Osteocyte (in vitro differentiated cells): ENCODE measurements at places on chromosomes 5 and 9. TPM values are rescaled to one million over a fixed set of nuclear protein-coding genes. Genes with fewer than 3 reads are reported as not detected.
A peak's percentile ranks its signal among the peaks of the same experiment; 100 is the strongest.

Gene LHFPL2
- 110 and 113 TPM in 2 replicates for total RNA-seq

Gene LURAP1L
- 46.3 and 49.8 TPM in 2 replicates for total RNA-seq

Gene ZFP37
- total RNA-seq, result 5.9 and 7.0 TPM in 2 replicates

Gene MARCOL
- not detected in 2 replicates for total RNA-seq

Gene ALG2
- 33.0 and 34.8 TPM in 2 replicates for total RNA-seq

Gene GAPT
- not detected in 2 replicates for total RNA-seq

Gene C5orf52
- not detected in 2 replicates for total RNA-seq

Gene N4BP3
- 0.55 and 0.64 TPM in 2 replicates for total RNA-seq

Gene GHR
- total RNA-seq, result 2.3 and 2.7 TPM in 2 replicates

Gene CENPP
- total RNA-seq, result 11.6 and 13.1 TPM in 2 replicates

DNA sequence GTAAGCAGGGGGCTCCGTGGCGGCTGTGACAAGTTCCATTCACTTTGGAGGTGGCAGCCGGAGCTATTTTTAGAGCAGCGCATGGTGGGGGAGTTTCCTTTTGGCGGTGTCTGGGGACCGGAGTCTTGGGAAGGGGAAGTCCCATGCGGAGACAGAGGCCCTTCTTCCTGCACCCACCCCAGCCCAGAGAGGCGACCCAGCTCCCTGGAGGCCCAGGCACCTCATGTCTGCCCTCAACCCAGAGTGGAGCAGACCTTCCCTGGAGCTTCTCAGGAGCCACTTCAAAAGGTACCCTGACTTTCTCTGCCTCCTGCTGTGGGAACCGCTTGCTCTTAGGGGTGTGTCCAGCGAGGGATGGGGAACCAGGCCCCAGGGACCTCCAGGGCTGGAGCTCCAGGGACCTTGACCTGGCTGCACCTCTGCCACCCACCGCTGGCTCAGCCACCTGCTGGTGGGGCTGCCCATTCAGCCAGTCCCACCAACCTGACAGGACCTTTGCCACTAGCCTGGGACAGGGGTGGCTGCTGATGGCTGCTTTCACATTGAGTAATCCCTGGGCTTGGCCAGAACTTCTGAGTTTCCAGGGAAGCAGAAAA, 34.1 kb downstream of the NEK6 start:
- peaks cover 11% of the 10 kb centered on the region for H3K36me3 ChIP-seq
- H3K4me3 ChIP-seq, result no peak overlapping the region
- no peak for DNase-seq
- H3K4me1 ChIP-seq, result peaks cover 84% of the 10 kb centered on the region

DNA sequence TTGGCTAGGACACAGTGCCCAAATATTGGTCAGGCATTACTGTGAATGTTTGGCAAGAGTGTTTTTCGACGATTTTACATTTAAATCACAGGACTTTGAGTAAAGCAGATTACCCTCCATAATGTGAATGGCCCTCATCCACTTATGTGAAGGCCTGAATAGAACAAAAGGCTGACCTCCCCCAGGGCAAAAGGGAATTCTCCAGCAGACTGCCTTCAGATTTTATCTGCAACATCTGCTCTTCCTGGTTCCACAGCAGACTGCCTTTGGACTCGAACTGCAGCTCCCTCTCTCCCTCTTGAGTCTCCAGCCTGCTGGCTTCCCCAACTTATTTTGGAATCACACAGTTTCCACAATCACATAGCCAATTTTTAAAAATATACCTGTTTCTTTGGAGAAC, 7.1 kb upstream of the TMEM215 start:
- peaks cover 32% of the 10 kb centered on the region for H3K27me3 ChIP-seq
- no peaks in the 10 kb centered on the region for H3K4me1 ChIP-seq
- DNase-seq, result no peak
- H3K4me3 ChIP-seq, result no peak overlapping the region
- H3K36me3 ChIP-seq, result no peaks in the 10 kb centered on the region

DNA sequence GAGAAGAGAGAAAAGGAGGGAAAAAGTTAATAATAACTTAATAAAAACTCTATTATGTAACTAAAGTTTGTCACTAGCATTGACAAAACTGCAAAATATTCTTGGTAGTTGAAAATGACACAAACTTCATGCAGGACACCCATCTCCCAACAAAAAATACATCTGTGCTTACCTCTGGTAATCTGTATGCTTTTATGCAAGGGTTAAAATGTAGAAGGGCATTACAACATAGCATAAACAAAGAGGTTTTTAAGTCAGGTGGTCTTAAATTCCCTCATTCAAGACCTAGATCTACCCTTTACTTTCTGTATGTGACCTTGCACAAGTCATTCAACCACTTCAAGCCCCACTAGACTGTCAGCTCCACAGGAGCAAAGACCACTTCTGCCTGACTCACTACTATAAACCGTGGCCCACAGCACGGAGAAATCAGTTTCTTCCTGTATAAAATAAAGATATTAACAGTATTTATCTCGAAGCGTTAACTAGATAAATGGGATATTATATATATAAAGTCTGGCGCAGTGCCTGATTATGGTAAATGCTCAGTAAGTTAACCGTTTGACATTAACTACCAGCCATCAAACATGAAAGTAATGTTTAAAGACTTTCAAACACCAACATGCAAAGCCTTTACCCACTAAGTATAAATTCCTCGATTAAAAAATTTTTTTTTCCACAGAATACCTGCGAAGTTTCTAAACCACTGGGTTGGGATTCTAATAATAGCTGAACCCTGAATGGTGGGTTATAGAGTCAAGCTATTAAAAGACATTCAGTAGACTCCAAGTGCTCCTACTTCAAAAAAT, 2.0 kb downstream of the FBXL17 start:
- peaks cover 19% of the 10 kb centered on the region for H3K36me3 ChIP-seq
- no peak for DNase-seq
- H3K27me3 ChIP-seq, result no peaks in the 10 kb centered on the region
- peak overlapping the region; percentile 87 for H3K4me3 ChIP-seq
- peaks cover 28% of the 10 kb centered on the region for H3K4me1 ChIP-seq

DNA sequence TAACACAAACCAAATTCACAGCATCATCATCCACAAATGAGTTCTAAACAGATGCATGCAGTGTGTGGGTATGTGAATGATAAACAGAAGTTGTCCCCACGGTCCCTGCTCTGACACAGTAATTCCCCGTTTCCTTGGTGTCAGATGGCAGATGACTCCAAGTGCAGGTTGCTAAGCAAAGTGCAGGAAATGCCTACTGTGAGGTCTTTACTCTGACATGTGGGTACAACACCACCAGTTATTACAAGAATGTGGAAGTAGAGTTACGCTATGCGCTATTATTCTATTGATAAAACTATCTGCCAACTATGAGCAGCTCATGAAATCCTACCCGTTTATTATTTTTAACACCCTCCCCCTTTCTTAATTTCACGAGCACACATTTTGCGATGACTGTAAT, 448.9 kb downstream of the BNC2 start:
- no peak for DNase-seq
- no peaks in the 10 kb centered on the region for H3K27me3 ChIP-seq
- peaks cover 64% of the 10 kb centered on the region for H3K4me1 ChIP-seq
- peak overlapping the region; percentile 55 for H3K4me3 ChIP-seq

GRCh38 chr5:89470658-89471057, 587.7 kb upstream of the MEF2C start:
- no peak overlapping the region for H3K27ac ChIP-seq
- H3K36me3 ChIP-seq, result no peaks in the 10 kb centered on the region
- peaks cover 12% of the 10 kb centered on the region for H3K4me1 ChIP-seq
- H3K27me3 ChIP-seq, result no peaks in the 10 kb centered on the region
- DNase-seq, result no peak

GRCh38 chr5:175092691-175093090, 351.3 kb downstream of the DRD1 start:
- no peaks in the 10 kb centered on the region for H3K36me3 ChIP-seq
- no peak overlapping the region for H3K27ac ChIP-seq
- no peaks in the 10 kb centered on the region for H3K4me1 ChIP-seq
- H3K4me3 ChIP-seq, result no peak overlapping the region
- no peaks in the 10 kb centered on the region for H3K27me3 ChIP-seq

GRCh38 chr5:172102913-172103626, 85.0 kb downstream of the STK10 start:
- H3K4me3 ChIP-seq, result peak overlapping the region; percentile 51
- H3K4me1 ChIP-seq, result peaks cover 69% of the 10 kb centered on the region
- H3K27ac ChIP-seq, result peak overlapping the region; percentile 94
- H3K36me3 ChIP-seq, result peaks cover 13% of the 10 kb centered on the region

DNA sequence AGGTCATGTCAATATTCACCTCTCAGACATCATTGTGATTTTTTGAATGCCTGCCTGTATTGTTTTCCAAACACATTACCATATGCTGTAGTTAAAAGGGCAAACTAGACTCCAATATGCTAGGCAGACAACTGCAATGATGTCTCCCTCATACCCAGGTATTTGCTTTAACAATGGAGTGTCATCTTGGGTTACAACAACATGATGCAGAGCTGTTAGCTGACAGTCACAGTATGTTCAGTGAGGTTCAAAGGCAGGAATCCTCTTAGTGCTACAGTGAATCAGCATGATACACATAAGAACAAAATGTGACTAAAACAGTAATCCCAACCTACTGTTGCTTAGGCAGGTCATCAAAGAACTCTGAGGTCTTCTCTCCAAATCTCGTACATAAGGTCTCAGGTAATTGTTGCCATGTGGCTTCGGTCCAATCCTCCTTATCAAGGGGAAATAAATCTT, 24.0 kb downstream of the OR1J1 start:
- peaks cover 38% of the 10 kb centered on the region for H3K27me3 ChIP-seq
- no peak overlapping the region for H3K27ac ChIP-seq
- H3K4me3 ChIP-seq, result no peak overlapping the region
- no peak for DNase-seq
- H3K4me1 ChIP-seq, result peaks cover 2% of the 10 kb centered on the region

- no peaks in the 10 kb centered on the region for H3K27me3 ChIP-seq
- H3K4me1 ChIP-seq, result no peaks in the 10 kb centered on the region
- no peaks in the 10 kb centered on the region for H3K36me3 ChIP-seq
- no peak overlapping the region for H3K4me3 ChIP-seq
- H3K27ac ChIP-seq, result no peak overlapping the region
Measured at GRCh38 chr5:101897914-101898313, 398.2 kb downstream of the SLCO4C1 start.

GRCh38 chr9:89721176-89721700, 116.4 kb downstream of the GADD45G start:
- no peaks in the 10 kb centered on the region for H3K36me3 ChIP-seq
- DNase-seq, result no peak
- H3K27ac ChIP-seq, result no peak overlapping the region
- H3K4me1 ChIP-seq, result no peaks in the 10 kb centered on the region
- H3K27me3 ChIP-seq, result no peaks in the 10 kb centered on the region
- no peak overlapping the region for H3K4me3 ChIP-seq

GRCh38 chr9:12681620-12682019, 11.6 kb upstream of the TYRP1 start:
- H3K27me3 ChIP-seq, result no peaks in the 10 kb centered on the region
- H3K4me3 ChIP-seq, result no peak overlapping the region
- H3K4me1 ChIP-seq, result peaks cover 36% of the 10 kb centered on the region

DNA sequence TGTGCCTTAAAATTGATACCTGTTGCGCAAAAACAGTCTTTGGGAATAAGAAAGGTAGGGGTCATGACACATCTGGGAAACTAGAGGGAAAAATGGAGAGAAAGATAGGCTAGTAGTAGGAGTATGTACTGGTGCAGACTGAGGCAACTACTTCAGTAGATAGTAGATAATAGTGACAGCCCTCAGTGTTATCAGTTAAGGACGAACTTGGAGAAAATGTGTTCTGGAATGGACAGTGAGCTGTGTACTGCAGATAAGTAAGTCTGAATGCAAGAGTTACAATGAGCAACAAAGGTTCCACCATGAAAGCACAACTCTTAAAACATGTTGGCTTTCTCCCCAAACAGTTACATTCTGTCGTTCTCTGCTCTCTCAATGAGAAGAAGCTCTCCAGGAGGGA, 6.5 kb upstream of the INSL6 start:
- H3K4me3 ChIP-seq, result no peak overlapping the region
- DNase-seq, result no peak
- no peaks in the 10 kb centered on the region for H3K4me1 ChIP-seq
- no peak overlapping the region for H3K27ac ChIP-seq
- no peaks in the 10 kb centered on the region for H3K36me3 ChIP-seq

DNA sequence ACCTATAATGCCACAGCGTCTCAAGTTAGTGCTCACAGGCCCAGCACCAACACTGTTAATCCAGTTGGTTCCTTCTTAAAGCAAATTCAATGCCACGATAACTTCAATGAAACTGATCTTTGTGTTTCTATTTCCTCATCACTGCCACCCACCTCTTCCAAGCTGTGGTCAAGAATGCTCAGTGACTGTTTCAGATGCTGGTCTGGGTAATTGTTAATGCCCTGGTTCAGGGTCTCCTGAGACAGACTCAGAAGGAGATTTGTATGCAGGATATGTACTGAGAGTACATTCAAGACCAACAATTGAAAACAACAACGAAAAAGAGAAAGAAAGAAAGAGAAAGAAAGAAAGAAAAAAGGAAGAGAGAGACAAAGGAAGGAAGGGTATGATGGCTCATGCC, 505.3 kb downstream of the TLE4 start:
- no peak overlapping the region for H3K27ac ChIP-seq
- H3K4me1 ChIP-seq, result peaks cover 18% of the 10 kb centered on the region
- H3K27me3 ChIP-seq, result no peaks in the 10 kb centered on the region

DNA sequence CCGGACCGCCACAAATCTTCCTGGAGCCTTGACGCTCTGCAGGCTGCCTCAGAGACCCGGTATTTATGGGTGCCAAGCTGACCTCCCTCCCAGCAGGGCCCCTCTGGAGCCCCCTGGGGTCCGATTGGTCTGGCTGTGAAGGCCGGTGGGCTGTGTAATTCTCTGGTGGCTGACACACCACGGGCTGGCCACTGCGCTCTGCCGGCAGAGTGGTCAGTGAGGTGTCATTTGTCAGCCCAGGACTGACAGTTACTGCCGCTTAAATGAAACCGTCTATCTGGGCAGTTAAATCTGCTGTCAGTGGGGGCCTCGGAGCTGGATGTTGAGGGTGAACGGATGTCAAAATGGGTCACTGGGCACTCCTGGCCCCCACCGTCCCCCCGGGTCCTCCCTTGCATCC, 10.7 kb downstream of the NR5A1 start:
- no peak overlapping the region for H3K4me3 ChIP-seq
- peaks cover 34% of the 10 kb centered on the region for H3K27me3 ChIP-seq
- no peak overlapping the region for H3K27ac ChIP-seq
- no peak for DNase-seq

DNA sequence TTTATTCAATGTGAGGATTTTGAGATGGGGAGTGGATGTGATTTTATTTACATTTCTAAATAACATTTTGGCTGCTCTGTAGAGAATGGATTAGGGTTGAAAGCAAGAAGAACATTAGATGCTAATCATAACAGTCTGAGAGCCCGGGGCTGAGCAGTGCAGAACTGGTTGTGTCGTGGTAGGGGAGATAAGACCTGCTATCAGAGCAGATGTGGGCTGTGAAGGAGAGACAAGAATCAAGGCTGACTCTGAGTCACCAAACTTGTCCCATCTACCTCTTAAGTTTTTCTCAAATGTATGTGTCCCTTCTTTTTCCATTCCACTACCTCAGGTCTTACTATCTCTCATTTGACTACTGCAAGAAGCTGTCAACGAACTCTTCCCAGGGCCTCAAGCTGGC, 35.4 kb upstream of the SLC28A3 start:
- H3K36me3 ChIP-seq, result no peaks in the 10 kb centered on the region
- H3K4me3 ChIP-seq, result no peak overlapping the region
- peaks cover 17% of the 10 kb centered on the region for H3K4me1 ChIP-seq
- no peak overlapping the region for H3K27ac ChIP-seq

- peak overlapping the region; percentile 86 for H3K27ac ChIP-seq
- no peak for DNase-seq
- peak overlapping the region; percentile 10 for H3K4me3 ChIP-seq
- peaks cover 5% of the 10 kb centered on the region for H3K36me3 ChIP-seq
Measured at GRCh38 chr5:158877124-158877581, 222.6 kb downstream of the EBF1 start.

- H3K4me3 ChIP-seq, result peak overlapping the region; percentile 50
- peaks cover 3% of the 10 kb centered on the region for H3K27me3 ChIP-seq
- H3K4me1 ChIP-seq, result peaks cover 48% of the 10 kb centered on the region
Measured at GRCh38 chr5:151895660-151896030, 29.0 kb downstream of the GLRA1 start.
